GM04504 (cell line): ENCODE measurements at places on chromosomes 16 and 17.

DNA sequence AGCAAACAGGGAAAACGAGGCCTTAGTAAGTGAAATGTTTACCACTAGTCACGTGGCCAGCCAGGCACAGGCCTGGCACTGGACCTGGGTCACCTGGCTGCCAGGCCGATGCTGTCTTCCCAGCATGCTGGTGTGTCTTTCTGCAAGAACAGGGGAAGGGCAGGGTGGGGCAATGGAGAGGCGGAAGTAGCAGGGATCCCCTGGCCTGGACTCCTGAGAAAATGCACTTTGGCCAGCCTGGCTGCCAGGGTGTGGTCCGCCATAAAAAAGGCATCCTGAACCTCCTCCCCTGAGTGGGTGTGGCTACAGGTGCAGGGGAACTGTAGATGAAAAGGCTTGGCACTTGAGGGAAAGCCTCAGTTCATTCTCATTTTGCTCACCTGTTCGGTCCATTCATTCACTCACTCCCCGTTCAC lies 1.0 kb upstream of the ANKRD40CL start:
- DNase-seq: no peak

- DNase-seq: no peak
These were observed 24.4 kb downstream of the IRF8 start for GRCh38 chr16:85923153-85924021.

GRCh38 chr16:68658341-68658973 lies 13.3 kb downstream of the CDH3 start:
- peak; percentile 72 for DNase-seq

- DNase-seq: no peak
These were observed 12.9 kb downstream of the HEATR6 start for GRCh38 chr17:60065867-60066266.

DNA sequence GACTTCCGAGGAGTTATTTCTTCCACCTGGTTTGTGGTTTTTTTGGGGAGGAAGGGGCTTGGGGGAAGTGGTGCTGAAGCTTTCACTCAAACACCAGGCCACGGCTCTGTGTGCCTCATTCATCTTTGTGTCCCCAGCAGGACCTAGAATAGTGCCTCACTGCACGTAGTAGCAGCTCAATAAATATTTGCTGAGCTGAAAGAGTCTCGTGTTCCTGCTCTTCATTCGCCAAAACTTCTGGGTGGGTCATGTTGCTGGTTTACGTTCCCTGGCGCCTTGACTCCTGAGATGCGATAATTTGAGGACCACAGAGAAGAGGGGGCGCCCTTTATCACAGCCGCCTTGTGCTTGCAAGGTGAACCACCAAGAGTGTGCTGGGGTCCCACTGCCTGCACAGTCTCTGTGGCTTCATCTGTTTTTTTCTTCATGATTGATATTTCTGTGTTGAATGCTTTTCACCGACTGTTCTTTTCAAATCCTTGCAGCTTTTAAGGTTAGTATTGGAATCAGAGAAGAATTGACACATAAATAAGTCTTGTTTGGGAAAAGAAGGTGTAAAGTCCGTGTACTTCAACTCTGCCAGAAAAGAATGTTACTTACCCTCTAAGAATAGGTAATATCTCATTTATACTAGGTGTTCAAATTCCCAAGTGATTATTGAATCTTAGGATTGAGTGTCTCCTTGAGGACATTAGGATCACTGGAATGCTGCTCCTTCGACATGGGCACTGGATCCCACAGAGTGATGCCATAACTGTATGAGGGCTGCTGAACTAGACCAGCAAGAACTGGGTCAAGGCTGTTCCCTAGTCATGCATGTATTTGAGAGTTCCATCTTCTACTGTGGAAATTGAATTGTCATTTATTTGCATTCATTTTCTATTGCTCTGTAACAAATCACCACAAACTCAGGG lies 92.7 kb upstream of the CLEC18A start:
- DNase-seq: no peak

GRCh38 chr16:72372087-72373045 lies 200.4 kb upstream of the PMFBP1 start:
- no peak for DNase-seq

DNA sequence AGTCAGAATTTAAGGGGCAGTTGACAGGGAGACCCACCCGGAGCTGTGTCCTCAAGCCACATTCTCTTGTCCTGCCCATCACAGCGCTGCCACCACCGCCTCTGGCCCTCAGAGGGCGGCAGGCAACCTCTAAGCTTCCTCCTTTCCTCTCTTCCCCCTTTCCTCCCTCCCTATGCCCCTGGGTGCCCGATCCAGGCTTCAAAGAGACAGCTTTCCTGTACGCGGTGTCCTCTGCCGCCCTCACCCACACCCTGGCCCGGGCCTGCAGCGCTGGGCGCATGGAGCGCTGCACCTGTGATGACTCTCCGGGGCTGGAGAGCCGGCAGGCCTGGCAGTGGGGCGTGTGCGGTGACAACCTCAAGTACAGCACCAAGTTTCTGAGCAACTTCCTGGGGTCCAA lies 23.5 kb downstream of the WNT9B start:
- DNase-seq: no peak

DNA sequence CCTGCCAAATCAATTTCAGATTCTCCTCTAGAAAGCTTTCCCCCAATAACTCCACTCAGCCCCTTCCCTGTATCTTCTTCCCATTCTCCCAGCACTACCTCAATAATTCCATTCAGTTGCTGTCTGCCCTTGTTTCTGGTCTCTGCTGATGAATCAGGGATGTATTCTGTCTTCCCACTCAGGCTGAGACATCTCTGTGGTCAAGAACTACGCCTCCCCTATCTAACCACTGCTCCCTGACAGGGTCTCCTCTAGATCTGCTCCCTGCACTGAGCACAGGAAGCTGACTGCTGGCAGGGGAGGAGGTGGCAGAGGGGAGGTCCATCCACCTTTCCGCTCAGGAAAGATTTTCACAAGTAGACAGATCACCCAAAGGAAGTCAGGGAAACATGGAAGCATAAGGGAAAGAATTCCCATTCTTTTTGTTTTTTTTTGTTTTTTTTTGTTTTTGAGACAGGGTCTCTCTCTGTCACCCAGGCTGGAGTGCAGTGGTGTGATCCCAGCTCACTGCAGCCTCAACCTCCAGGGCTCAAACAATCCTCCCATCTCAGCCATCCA lies 16.9 kb upstream of the SP2 start:
- DNase-seq: no peak

- DNase-seq: no peak
These were observed 63.1 kb downstream of the SPAG9 start for GRCh38 chr17:51057534-51057933.

DNA sequence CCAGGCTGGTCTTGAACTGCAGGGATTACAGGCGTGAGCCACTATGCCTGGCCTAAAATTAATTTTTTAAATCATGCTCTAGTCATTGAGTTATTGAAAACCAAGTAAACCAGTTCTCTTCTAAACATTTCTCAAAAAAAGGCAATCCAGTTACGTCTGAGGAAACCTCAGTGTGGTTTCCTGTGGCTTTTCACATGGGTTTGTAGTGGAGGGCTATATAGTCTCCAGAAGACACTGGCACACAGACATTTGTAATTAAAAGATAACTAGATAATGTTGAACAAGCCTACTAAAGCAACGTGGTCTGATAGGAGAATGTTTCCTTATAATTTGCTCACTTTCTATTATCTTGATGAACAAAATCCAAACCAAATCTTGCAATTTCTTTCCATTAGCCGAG lies 5.2 kb upstream of the TOB1 start:
- no peak for DNase-seq

DNA sequence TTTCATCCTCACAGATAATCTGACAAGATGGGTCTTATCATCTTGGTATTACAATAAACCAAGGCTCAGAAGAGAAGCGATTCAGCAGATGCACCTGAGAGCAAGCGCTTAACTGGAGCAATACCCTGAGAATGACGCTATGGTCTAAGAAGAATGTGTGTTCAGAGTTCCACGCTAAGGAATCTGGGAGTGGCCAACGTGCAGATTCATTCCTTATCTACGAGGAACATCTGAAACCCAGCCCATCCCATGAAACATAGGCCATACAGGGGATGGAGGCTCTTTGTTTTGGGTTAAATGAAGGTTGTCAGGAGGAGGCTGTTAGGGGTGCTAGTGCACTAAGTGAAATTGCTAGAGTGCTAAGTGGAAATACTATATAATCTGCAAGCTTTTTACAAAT lies 28.5 kb upstream of the KDM8 start:
- DNase-seq: no peak

DNA sequence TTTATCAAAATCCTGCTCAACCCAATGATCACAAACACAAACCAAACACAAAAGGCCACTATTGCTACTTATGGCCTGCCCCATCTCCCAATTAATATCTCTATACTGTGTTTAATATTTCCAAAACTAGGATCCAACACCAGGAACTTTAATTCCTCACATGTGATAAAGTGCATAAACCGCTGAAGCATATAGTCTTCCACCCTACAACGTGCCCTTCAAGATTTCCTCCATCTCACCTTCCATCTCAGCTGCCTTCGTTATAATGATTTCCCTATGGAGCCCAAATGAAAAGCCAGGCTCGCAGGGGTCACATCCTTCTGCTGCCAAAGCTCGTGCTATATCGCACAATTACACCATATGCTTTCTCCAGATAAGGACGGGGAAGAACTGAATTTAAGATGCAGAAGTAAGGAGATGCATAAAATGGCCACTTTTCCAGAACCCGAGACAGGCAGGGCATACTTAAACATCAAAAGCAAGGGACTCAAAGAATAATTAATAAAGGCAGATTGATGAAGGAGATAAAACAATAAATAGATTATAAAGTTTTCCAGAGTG lies 1.8 kb downstream of the MYH10 start:
- DNase-seq: no peak

DNA sequence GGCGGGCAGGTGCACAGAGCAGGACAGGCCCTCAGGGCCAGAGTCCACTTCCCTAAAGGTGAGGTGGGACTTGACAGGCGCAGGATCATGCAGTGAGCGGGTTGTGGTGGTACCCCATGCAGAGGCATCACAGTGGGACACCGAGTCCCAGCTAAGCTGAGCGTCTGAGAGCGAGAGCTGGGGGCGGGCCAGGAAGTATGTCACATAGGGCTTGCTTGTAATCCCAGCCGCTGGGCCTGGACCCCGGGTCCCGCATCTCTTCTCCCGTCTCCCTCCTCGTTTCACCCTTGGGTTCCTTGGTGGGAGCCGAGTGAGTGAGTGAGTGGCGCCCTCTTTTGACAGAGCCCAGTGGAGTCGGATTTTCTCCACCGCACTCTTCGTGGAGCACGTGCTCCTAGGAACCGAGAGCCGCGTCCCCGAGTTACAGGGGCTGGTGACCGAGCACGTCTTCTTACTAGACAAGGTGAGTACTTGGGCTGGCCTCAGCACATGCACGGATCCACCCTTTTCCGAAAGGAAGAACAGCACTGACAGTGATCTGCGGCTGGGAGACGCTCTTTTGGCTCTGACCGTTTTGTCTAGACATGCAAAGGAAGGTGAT lies 50.8 kb upstream of the ENDOV start:
- DNase-seq: no peak

DNA sequence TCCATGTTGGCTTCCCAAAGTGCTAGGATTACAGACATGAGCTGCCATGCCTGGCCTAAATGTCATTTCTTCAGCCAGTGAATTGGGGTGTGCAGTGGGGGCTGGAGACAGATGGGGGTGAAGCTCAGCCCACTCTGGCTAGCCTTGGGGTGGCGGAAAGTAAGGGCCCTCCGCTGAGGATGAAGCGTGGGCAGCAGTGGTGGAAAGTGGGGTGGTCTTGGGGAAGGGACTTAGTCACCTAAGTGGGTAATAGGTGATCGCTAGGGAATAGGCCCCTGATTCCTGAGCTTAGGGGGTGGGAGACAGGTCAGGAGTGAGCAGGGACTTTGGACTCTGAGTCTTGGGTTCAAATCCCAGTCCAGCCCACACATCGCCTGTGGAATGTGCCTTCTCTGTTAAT lies 2.2 kb downstream of the LLGL1 start:
- no peak for DNase-seq

DNA sequence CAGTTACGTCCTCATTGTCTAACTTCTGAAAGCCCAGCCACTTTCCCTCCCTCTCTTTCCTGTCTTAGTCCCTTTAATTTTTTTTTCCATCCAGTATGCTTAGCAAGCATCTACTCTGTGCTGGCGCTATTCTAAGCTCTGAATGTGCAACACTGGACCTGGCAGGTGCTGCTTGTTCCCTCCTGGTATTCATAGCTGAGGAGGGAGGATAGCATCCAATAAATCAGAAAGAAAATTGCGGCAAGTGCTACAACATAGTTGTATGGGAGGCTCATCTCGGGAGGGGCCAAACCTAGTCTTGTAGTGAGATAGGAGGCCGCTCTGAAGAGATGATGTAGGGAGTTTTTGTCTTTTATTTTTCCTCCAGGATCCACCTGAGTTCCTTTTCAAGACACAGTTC lies 457.3 kb upstream of the HSBP1 start:
- no peak for DNase-seq

- DNase-seq: no peak
These were observed 17.7 kb downstream of the FOXN1 start for GRCh38 chr17:28523876-28524275.

- no peak for DNase-seq
These were observed 623 bp downstream of the MBTPS1 start for GRCh38 chr16:84115919-84116719.

- no peak for DNase-seq
These were observed at the start of gene SEBOX for GRCh38 chr17:28364665-28365363. SEBOX (minus strand) TSS chr17:28365199; CDS start chr17:28365151, 48 bp downstream.

DNA sequence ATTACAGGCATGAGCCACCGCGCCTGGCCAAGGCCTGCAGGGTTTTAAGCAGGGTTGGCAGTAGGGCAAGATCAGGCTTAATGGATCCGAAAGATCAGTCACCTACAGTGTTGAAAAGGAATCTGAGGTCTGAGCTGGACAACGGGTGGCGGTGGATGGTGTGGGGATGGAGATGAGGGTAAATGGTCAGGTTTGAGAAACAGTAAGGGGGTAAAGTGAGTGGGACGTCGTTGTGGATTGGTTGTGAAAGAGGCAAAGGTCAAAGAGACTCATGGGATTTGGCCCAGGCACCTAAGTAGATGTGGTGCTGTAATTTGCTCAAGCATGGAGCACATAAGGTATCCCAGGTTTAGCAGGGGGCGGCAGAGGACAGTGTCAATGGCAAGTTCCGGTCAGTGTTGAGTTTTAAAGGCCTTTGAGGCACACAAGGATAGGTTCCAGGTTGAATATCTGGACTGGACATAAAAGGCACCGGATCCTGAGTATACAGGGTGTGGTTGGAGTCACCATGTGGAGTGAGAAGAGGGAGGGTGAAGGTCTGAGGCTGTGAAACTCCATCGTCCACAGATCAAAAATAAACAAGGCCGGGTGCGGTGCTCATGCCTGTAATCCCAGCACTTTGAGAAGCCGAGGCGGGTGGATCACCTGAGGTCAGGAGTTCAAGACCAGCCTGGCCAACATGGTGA lies 1.1 kb upstream of the SLC16A5 start:
- DNase-seq: no peak

- peak; percentile 15 for DNase-seq
These were observed 21.7 kb upstream of the ACSF3 start for GRCh38 chr16:89071686-89072547.

DNA sequence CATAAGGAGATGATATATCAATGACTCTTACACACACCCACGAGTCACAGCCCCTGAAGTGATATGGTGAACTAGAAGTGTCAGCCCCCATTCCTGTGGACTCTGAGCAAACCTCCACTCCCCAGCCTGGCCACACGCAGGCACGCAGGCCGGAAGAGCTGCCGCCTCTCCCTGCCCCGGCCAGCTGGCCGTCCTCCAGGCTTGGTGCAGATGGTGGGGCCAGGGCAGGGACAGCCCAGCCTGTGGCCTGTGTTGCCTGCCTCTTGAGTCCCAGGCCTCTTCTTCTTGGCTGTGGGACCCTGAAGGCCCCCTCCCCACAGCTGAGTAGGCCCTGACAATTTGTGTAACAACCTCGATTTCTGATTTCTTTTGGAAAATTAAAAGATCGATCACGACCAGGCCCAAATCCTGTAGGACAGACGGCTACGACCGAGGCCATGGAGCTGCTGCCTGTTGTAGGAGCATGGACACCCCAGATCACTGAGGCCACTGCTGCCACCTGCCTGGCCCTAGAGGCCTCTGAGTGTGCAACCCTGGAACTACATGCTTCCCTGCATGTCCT lies 10.0 kb upstream of the MPRIP start:
- DNase-seq: no peak
